ENCODE measurements at places on chromosomes 2 and 18.
A peak's percentile ranks its signal among the peaks of the same experiment; 100 is the strongest.

GRCh38 chr2:56671973-56672569 is 488.3 kb downstream of the CCDC85A start:
- DNase-seq: no peak

GRCh38 chr2:164514491-164514890 is 106.8 kb downstream of the GRB14 start:
- no peak for DNase-seq

DNA sequence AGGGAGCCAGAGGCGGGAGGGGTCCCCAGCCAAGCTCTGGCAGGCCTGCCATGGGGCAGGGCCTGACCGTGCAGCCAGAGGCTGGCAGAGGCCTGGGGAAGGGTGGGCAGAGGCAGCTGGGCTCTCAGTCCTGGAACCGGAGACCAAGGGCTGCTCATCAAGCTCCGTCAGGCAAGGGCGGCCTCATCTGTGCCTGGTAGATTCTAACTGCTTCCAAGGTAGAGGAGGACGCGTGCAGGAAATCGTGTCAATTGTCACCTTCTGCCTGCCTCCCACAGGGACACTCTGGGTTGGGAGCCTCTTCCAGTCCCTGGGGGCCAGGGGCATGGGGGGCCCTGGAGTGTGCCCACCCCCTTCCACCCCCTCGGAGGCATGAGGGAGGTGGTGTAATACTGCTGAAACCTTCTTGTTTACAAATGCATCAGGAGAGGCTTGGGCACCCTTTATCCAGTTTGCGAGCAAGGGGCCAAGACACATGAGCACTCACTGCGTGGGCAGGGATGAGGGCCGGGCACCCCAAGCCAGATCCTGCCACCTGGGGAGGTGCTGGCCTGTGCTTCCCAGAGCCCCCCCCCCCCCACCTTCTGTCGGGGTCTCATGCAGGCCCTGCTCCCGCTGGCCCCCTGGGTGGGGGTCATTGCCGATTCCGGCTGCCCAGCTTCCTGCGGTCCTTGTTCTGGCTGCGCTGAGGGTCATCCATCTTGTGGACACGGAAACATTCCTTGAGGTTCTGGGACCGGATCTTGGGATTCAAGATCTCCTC is 9.0 kb downstream of the SNORC start:
- no peak for DNase-seq

- DNase-seq: no peak
Observed at GRCh38 chr2:201618744-201619662, 24.3 kb downstream of the TMEM237 start.

- DNase-seq: peak; percentile 61
Observed at GRCh38 chr18:77054606-77055428, 77.8 kb downstream of the MBP start.

DNA sequence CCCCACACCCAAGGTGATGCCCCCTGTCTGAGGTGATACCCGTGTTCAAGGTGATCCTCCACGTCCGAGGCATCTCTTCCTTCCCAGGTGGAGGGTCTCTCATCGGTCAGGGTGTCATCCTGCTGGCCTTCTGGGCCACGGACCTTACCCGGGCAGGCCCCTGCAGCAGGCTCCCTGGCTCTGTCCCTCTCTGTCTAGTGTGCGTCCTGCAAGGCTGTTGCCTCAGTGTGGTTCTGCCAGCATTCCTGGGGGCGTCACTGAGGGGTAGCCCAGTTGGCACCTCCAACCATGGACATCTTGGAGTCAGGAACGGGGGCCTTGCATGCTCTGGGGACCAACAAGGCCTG is 5.6 kb upstream of the PER2 start:
- DNase-seq: no peak

DNA sequence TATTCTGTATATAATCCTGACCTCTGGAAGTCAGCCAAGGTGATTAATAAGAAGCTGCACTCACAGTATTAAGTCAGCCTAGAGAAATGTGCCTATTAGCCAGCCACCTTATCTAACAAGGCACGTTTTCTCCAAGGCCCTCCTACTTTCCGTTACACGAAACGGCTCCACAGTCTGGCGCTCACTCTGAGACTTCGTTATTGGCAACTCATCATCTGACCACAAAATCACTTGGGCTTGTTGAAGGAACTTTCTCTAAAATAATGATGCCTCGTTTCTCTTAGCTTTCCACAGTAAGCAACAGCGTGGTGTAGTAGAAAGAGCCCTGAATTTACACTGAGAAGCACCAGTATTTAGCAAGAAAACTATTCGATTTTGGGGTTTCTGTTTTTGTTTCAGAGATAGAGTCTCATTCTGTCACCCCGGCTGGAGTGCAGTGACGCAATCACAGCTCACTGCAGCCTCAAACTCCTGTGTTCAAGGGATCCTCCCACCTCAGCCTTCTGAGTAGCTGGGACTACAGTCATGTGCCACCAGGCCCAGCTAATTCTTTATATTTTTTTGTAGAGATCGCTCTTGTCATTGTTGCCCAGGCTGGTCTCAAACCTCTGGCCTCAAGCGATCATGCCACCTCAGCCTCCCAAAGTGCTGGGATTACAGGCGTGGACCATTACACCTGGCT is 53.6 kb upstream of the SLC14A1 start:
- no peak for DNase-seq

DNA sequence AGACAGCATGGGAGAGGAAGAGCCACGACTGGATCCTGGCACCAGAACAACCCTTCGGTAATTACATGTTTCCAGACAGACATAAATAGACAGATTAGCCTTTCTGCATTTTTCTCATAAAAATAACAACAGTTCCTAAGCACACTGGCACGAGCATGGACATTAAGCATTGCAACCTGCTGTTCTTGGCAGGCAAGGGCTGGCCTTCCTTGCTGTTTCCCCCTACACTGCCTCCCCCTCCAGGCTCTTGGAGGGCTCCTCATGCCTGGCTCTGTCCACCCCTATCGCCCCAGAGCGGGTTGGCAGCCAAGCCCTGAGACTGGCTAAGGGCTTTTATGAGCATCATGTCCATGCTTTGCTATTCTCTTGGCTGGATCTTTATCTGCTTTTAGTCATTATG is 89.6 kb downstream of the TTC32 start:
- DNase-seq: no peak

DNA sequence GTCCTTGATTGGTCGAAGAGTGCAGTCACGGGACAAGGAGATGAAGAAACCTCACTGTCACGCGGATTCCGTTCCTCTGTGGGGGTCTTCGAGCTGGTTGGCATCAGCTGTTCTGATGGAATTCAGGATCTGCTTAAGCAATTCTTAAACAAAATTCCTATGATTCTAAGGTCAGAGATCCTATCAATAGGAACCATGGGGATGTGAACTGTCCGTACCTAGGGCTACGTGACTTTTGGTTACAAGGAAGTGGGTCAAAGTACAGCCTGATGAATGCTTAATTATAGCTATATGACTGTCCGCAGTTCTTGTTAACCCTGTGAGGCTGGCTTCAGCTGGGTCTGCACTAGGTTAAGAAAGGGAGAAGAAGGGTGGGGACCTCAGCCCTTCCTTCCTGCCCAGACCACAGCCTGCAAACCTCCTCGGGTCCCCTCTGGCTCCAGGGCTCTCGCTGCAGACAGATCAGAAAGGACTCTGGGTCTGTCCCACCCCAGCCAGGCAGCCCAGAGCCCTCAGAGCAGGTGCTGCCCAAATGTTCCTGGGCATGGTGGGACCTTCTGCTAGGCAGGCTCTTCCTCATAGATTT is 44.2 kb upstream of the TAF1B start:
- no peak for DNase-seq

DNA sequence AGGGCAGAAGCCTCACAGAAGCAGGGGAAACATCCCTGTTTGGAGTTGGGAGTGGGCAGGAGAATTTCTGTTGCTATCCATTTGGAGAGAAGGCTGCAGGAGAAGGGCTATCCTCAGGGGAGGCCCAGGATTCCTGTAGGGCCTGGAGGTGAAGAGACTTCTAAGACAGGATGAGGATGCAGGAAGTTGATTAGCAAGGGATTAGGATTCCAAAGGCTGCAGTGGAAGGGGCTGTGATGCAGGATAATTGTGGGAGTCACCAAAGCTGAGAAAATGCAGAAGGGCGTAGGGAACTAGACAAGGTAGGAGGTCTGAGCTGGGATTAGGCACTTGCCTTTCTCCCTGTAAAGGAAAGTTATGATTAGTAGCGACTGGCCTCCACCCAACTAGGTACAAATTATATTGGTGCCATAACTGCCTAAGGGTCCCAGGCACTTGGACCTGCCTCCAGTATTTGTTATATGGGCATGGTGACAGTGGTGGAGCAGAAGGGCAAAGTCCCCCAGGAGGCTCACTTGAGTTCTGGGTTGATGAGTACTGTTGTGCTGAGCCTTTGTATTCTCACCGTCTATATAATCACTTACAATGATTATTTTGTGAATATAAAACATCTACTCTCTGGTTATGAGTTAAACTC is 96.4 kb upstream of the MSTN start:
- DNase-seq: no peak

DNA sequence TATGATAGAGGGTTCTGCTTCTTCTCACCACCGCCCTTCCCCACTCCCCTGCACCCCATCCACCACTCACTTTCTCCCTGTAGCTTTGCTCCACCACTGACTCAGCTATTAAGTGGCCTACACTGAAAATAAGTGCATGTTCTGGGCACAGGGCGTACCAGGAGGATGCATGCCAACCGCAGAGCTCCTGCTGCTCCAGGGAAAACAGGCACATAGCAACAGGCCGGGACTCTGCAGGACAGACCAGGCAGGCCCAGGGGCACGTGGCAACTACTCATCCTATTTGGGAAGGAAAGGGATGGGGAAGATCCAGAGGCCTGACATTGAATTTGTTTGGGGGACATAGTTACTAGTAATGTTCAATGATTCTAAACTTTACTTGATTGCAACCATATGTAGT is 28.4 kb downstream of the ARL4C start:
- no peak for DNase-seq

- DNase-seq: no peak
Observed at GRCh38 chr2:144452169-144452988, 67.5 kb downstream of the ZEB2 start.

GRCh38 chr2:25410370-25410769 is 68.6 kb upstream of the DNMT3A start:
- no peak for DNase-seq

DNA sequence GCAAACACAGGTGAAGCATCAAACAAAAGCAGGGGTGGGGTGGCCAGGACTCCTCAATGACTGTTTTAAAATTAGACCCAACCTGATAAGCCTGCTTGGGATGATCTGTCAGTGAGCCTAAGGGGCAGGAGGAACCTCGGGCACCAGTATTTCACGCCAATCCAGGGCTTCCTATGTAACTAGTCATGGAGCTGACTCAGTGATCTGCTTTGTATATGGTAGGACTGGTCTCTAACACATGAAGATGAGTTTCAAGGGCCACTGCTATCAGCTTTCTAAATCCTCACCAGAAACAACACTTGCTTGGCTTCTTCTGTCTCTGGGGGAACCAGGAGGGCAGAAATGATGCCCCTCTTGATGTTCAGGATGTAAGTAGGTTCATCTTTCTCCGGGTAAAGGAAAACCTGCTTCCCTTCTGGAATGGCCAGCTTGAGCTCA is 6.2 kb downstream of the APOB start:
- no peak for DNase-seq

DNA sequence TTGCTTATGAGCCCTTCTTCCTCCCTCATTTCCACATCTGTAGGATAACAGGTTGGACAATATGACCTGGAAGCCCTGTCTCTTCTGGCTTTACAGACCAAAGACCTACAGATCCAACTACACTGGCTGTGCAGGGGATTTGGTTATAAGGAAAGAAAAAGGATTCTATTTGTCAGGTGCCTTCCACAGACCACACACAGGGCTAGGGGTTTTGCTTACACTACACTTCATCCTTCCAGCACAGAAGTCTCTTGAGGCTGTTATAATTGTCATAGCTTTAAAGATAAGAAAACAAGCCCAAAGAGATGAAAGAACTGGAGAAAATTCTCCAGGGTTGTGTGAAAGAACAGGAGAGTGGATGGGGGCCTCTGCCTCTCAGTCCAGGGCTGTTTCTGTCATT is 302.6 kb downstream of the MYCN start:
- DNase-seq: no peak

- no peak for DNase-seq
Observed at GRCh38 chr18:63763831-63764600, 11.2 kb upstream of the SERPINB7 start.

- DNase-seq: no peak
Observed at GRCh38 chr18:40938615-40939014, 1016.4 kb upstream of the PIK3C3 start.

DNA sequence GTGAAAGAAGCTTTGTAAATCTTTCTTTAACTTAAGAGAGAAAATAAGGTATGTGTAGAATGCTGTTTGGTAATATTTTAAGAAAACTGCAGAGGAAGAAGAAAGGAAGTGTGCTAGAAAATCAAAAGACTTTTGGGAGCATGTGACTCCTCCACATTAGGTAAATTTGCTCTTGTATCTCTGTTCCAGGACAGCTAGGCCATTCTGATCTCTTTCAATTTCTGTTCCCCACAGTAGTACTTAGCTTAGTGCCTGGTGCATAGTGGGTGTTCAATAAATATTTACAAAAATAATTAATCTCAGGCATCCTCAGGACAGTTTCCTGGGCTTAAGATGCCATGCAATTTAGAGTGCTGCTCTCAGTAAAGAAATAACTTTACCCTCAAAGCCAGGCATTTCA is 105.0 kb downstream of the GPD2 start:
- no peak for DNase-seq

- no peak for DNase-seq
Observed at GRCh38 chr2:165191096-165191728, 12.6 kb downstream of the SCN3A start.

DNA sequence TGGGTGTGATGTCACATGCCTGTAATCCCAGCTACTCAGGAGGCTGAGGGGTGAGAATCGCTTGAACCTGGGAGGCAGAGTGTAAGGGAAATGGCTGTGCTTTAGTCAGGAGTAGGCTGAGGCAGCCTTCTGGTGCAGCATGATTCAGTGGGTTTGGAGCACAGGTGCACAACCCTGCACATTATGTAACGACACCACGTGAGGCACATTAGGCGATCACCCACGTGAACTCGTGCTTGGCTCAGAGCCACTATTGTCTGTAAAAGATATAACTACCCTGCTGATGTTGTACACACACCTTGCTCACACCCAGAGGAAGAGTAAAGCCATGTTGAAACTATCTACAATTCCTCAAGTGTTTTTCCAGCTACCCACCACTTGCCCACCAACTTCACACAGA is 54.8 kb upstream of the ZC3H15 start:
- DNase-seq: no peak

DNA sequence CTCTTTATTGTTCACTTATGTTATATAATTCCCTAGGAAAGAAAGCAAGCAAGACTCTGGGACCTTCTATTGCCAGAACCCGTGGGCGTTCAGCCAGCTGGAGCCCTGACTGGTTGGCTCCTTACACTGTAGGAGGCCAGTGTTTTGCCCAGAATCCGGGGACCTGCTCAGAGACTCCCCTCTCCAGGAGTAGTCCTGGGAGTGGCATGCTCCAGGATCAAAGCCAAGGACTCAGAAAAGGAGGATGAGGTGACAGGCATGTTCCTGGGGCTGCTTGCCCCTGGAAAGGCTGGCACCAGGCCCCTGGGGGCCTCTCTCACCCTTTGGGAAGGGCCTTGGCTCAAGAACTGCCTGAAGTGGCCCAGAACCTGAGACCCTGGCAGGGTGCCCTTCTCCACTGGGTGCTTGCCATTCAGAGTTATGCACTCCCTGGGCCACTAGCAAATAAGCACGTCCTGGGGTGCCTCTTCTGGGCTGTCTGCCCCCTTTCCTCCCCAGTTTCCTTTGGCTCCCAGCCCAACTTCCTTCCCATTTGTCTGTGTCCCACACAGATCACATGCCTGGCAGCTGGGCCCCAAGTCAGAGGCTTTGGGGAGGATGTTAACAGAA is 19.6 kb upstream of the KIF3C start:
- no peak for DNase-seq

GRCh38 chr2:219460424-219460926 is 25.8 kb downstream of the SPEG start:
- no peak for DNase-seq
